NCI-H524 (cell line): ENCODE measurements at places on chromosomes 12 and 14.
A peak's percentile ranks its signal among the peaks of the same experiment; 100 is the strongest.

- no peak for DNase-seq
These were observed 1.8 kb downstream of the VSX2 start for GRCh38 chr14:74240794-74241651.

DNA sequence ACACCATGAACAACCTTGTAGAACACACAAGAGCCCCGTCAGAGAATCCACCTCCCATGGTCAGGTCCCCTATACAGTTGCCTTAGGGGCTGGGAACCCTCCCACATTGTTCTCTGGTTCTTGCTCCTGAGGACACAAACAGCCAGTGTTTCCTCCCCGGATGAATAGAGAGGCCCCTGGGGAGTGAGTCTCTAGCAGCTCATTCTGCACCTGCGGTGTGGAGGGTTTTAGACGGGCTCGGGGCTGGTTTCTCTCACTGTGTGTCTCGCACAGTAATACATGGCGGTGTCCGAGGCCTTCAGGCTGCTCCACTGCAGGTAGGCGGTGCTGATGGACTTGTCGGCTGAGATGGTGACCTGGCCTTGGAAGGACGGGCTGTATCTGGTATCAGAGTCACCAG, 1052.1 kb downstream of the TMEM121 start:
- no peak for DNase-seq

DNA sequence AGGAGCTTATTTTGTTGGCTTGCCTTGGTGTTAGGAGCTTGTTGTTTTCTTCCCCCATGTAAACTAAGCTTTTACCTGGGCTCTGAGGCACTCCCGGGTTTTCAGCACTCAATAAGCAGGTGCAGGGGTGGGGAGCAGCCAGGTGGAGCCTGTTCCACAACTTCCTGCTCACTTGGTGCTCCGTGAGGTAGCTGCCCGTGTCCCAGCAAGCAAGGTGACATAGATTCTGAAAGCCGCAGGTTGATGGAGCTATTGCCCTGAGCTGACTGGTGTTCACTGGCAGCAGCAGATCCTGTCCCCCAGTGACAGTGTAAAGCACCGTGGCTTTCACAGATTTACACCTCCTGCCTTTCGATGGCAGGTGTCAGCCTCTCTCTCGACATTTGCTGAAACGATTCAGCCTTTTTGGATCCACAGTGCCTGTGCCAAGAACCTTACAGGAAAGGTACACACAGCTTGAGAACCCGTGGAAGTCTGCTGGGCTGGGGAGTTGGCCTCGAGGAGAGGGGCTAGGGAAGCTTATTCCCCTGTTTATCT, 295.7 kb upstream of the FKBP4 start:
- no peak for DNase-seq

- DNase-seq = no peak
These were observed 369.8 kb downstream of the AACS start for GRCh38 chr12:125434936-125435443.

GRCh38 chr12:591167-592023, 71.8 kb downstream of the NINJ2 start:
- peak; percentile 76 for DNase-seq

GRCh38 chr14:53999061-53999488, 42.5 kb upstream of the BMP4 start:
- DNase-seq = no peak

GRCh38 chr12:10873378-10873777, 10.7 kb downstream of the PRH1 start:
- no peak for DNase-seq
